ENCODE measurements at places on chromosomes 6 and 20.

GRCh38 chr6:3745566-3746118 is 5.9 kb downstream of the PXDC1 start:
- no peak for DNase-seq

- DNase-seq = no peak
Observed at GRCh38 chr20:54347166-54347833, 128.1 kb upstream of the DOK5 start.

- DNase-seq = no peak
Observed at GRCh38 chr6:40359808-40360207, 227.4 kb downstream of the LRFN2 start.

DNA sequence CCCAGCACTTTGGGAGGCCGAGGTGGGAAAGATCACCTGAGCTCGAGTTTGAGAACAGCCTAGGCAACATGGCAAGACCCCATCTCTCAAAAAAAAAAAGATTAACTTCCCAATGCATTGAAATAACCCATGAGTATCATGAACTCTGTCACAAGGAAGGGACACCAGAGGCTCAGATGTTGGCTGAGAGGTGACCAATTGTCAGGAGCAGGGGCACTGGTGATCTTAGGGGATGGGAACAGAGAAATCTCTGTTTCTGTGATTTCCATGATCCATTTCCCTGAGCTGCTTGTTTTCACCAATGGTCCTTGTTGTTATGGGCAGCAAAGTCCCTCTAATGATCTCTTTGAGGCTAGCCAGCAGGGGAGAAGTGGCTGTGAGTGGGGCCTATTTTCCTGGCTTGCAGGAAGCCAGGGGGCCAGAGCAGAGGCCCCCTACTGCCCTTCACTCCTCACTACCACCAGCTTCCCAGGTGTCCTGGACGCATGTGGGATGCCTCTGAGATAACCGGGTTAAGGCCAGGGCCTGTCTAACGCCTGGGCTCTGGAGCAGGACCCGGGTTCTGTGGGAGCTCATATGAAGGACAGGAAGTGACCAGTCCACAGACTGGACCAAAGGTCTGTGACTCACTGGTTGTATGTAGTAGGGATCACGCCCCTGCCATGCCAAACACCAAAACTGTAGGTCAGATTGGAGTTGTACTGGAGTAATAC is 54.4 kb downstream of the PCNA start:
- DNase-seq = no peak

DNA sequence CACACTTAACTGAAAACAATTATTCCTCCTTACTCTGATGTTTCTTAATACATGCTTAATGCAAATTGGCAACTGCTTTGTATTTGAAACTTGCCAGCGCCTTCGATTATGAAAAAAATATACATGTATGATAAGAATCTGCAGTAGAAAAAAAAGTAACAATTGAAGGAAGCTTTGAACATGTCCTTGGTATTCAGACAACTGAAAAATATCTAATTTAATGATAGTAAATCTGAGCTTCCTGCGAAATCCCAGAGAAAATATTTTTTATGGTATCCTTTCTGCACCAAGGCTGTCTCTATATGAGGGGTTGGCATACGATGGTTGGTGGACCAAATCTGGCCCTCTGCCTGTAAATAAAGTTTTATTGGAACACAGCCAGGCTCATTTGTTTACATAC is 186.2 kb downstream of the HDGFL1 start:
- no peak for DNase-seq

DNA sequence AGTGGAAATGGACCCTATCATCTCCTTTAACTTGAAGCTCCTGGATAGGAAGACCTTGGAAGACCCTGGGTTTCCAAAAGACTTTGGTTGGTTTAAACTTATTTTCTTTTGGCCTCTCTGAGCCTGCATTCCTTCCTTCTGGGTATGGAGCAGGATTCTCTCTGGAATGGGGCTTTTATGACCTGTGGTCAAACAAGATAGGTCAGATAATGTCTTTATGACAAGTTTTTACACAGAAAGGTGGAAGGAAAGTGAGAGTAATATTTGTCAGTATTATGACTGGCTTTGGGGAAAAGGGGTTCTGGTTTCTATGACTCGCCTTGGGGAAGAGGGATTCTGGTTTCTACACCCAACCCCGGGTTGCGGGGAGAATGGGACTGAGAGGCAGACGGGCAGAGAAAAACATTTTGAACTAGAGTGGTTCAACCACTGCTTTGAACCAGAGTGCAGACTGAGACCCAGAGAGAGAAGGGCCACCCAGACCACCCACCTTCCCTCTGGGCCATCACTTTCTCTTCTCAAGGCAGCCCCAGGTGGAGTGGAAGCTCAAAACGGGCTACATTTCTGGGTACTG is 37.6 kb upstream of the KCNK5 start:
- no peak for DNase-seq

DNA sequence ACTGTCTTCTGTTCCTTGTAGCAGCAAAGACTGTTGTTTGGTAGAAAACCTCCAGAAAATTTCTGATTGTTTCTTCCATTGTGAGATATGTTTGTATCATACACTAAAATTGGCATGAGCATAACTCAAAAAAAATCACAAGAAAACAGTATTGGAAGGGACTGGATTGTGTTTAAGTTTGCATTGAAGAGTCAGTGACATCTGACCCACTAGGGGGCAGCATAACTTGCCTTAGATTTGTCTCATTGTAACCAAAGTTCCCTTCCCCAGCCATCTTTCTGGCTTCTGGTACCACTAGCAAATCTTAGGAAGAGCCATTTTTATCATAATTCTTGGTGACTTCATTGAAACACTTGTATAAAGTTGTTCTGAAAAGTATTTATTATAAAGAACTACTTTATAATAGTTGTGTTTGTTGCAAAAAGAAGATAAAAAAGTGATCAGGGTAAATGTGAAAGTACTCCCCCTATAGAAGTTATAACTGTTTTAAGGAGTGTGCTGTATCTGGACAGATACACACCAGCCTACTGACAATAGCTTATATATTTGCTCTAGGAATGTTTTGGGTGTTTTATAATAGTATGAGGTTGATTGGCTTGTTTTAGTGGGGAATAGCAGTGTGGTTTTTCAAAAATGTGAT is 7.7 kb downstream of the CSTF1 start:
- DNase-seq = peak; percentile 57

DNA sequence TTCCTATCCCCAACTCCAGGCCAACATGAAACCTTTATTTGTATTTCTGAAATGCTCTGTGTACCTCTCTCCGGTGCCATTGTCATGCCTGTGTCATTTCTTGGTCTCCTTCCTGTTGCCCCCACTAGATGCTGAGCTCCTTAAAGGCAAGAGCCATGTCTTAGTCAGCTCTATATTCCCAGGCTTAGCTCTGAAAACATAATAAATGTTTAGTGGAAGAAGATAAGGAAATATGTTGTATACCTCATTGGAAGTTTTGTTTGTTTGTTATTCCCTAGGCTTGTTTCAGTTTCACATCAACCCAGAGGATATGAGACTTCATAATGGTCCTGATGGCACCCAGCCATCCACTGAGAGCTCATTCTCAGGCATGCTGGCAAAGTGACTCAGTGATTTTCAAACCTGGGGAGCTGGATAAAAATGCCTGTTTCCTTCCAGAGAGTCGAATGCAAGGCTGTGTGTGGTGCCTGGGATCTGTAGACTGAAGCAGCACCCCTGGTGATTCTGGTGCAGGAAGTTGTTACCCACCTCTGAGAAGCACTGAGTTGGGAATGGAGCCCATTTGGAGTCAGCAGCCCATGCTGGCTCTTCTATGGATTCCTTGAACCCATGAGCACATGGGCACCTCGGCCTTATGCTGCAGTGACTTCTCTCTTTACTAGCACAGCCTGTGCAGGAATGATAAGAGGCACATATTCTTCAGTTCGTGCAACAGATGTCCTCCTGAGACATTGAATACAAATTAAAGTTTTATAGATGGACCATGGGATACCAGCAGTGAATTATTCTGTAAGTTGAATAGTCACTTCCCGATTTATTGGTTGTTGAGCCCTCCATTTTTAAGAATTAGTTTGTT is 205.2 kb downstream of the FARS2 start:
- DNase-seq = no peak

DNA sequence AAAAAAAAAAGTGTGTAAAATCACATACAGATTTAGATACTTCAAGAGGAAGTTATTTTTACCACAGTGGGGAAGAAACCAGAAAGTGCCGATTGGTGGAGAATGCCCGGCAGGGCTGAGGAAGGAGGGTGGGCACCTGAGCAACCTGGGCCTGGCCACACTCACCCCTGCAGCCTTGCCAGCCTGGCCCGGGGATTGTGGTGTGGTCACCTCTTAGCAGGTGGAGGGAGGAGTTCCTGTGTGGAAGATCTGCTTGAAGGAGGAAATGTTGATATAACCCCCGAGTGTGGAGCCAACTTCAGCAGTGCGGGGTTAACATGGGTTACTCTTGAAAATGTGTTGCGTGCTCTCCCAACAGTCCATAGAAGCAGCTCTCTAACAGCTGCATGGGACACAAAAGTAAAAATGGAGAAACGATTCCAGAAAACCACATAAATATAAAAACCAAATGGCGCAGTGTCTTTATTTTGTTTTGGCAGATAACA is 14.7 kb downstream of the UST start:
- no peak for DNase-seq

- no peak for DNase-seq
Observed at GRCh38 chr20:62741191-62741691, 32.6 kb downstream of the NTSR1 start.

- DNase-seq = no peak
Observed at GRCh38 chr20:57688864-57689263, 21.0 kb downstream of the PMEPA1 start.

- DNase-seq = no peak
Observed at GRCh38 chr6:88376197-88376596, 210.1 kb upstream of the CNR1 start.

GRCh38 chr6:150116200-150116800 is 26.5 kb upstream of the PPP1R14C start:
- DNase-seq = no peak

DNA sequence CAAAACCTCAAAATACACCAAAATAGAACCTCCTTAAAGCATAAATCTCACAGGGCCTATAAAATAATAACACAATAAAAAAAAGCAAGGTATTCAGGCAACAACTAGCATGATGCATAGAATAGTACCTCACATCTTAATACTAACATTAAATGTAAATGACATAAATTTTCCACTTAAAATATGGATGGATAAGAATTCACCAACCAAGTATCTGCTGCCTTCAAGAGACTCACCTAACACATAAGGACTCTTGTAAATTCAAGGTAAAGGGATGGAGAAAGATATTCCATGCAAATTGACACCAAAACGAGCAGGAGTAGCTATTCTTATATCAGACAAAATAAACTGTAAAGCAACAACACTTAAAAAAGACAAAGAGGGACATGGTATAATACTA is 52.2 kb downstream of the PERP start:
- DNase-seq = no peak

DNA sequence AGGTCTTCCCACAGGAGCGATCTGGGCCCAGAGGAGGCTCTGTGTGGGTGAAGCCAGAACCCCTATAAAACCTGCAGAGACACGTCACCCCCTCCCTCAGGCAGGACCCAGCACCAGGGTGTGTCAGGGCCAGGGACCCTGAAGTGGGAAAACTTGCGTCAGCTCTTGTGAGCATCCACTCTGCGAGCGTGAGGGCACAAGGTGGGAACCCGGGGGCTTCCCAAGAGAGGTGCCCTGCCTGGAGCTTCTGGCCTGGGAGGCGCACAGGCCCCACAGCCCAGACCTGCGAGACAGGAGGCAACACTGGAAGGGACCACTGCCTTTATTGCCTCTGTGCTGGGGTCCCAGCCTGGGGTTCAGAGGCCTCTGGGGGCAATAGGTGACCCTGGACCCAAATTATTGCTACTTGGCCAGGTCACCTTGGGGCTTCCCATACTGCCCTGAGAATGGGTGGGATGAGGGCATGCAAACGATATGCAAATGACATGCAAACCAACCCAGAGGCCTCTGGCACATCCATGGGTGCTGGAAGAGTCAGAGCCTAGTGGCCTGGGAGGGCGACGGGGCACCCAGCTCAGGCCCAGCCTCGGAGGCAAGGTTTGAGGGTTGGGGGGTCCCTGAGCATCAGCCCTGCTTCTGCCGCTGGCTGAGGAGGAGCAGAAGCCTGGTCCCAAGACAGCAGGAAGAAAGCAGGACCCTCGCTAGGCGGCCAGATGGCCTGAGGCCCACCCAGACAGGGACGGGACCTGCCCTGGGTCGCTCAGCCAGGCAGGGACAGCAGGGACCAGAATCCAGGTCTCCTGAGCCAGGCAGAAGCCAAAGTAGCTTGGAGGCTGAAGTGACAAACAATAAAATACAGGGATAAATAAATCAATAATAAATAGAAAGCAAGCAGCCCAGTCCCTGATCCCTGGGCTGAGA is 5.1 kb upstream of the C20orf144 start:
- DNase-seq = no peak

- DNase-seq = no peak
Observed at GRCh38 chr6:169064194-169064593, 189.5 kb downstream of the THBS2 start.
